Subcutaneous preadipocyte (primary cell): ENCODE measurements at places on chromosomes 13 and 19. TPM values are rescaled to one million over a fixed set of nuclear protein-coding genes. Genes with fewer than 3 reads are reported as not detected.

The CAPN12 gene
- not detected in 2 replicates for total RNA-seq

The KLK12 gene
- total RNA-seq, result not detected in 2 replicates

The PRODH2 gene
- total RNA-seq, result not detected in 2 replicates

The TNFSF13B gene
- 1.2 and 3.3 TPM in 2 replicates for total RNA-seq

The KLC3 gene
- not detected in 2 replicates for total RNA-seq

The MEGF8 gene
- total RNA-seq, result 18.4 and 21.5 TPM in 2 replicates

The TRPC4 gene
- total RNA-seq, result under 0.01 and 0.20 TPM in 2 replicates

The CEACAM19 gene
- total RNA-seq, result 1.1 and 1.4 TPM in 2 replicates

The PEPD gene
- total RNA-seq, result 49.3 and 57.3 TPM in 2 replicates

The ZNF85 gene
- total RNA-seq, result 7.7 and 8.0 TPM in 2 replicates

The MAMSTR gene
- 1.4 and 2.2 TPM in 2 replicates for total RNA-seq

The COL5A3 gene
- total RNA-seq, result 11.1 and 18.7 TPM in 2 replicates

The CARS2 gene
- 107 and 121 TPM in 2 replicates for total RNA-seq

The THSD8 gene
- total RNA-seq, result not detected in 2 replicates

The ZNF569 gene
- total RNA-seq, result 4.0 and 6.1 TPM in 2 replicates

The SRRM5 gene
- total RNA-seq, result 0.37 TPM in 1 of 2 replicates, not detected in the other

The ADAMTS10 gene
- total RNA-seq, result 1.2 and 4.0 TPM in 2 replicates

The ZNF723 gene
- total RNA-seq, result not detected in 2 replicates

The NUDT15 gene
- 15.4 and 21.1 TPM in 2 replicates for total RNA-seq

The ZNF728 gene
- 0.37 and 0.39 TPM in 2 replicates for total RNA-seq

The LRRC8E gene
- 5.1 and 6.2 TPM in 2 replicates for total RNA-seq

The HDGFL2 gene
- 53.6 and 56.5 TPM in 2 replicates for total RNA-seq

The CCDC122 gene
- total RNA-seq, result 5.3 and 6.6 TPM in 2 replicates

The PABPC3 gene
- total RNA-seq, result under 0.01 TPM in 2 replicates

The LILRA1 gene
- not detected in 2 replicates for total RNA-seq

The CD70 gene
- 0.59 and 1.5 TPM in 2 replicates for total RNA-seq

The ZNF763 gene
- total RNA-seq, result 0.20 and 0.37 TPM in 2 replicates

The MZF1 gene
- total RNA-seq, result 21.3 and 22.9 TPM in 2 replicates

The NLRP5 gene
- total RNA-seq, result not detected in 2 replicates

The SLC25A30 gene
- 7.0 TPM in 2 replicates for total RNA-seq

The ZNF284 gene
- 2.2 TPM in 2 replicates for total RNA-seq

The TMEM221 gene
- total RNA-seq, result not detected in 2 replicates

The SERPINE3 gene
- under 0.01 TPM in 1 of 2 replicates, not detected in the other for total RNA-seq

The ZNF418 gene
- 1.2 and 1.8 TPM in 2 replicates for total RNA-seq

The VSTM1 gene
- not detected in 2 replicates for total RNA-seq

The MRPS31 gene
- 19.1 and 25.4 TPM in 2 replicates for total RNA-seq

The MEDAG gene
- 22.1 and 55.1 TPM in 2 replicates for total RNA-seq

The RXFP2 gene
- not detected in 2 replicates for total RNA-seq

The MADCAM1 gene
- total RNA-seq, result under 0.01 and 0.37 TPM in 2 replicates

The FFAR3 gene
- not detected in 2 replicates for total RNA-seq
